Aorta (tissue), 5 donors: ENCODE measurements at places on chromosomes 2 and 18. TPM values are rescaled to one million over a fixed set of nuclear protein-coding genes. Genes with fewer than 3 reads are reported as not detected.

UGT1A8 gene
- total RNA-seq = not detected

PHOSPHO2 gene
- total RNA-seq = 4.8 TPM

TSN gene
- total RNA-seq = 37.7 TPM

TXNDC2 gene
- total RNA-seq = 0.21 TPM

TMEM178A gene
- total RNA-seq = 5.0 TPM

GREB1 gene
- total RNA-seq = 7.2 TPM

DNAH6 gene
- 0.78 TPM for total RNA-seq

CYP26B1 gene
- 8.8 TPM for total RNA-seq

ITGB6 gene
- 0.18 TPM for total RNA-seq

DNA sequence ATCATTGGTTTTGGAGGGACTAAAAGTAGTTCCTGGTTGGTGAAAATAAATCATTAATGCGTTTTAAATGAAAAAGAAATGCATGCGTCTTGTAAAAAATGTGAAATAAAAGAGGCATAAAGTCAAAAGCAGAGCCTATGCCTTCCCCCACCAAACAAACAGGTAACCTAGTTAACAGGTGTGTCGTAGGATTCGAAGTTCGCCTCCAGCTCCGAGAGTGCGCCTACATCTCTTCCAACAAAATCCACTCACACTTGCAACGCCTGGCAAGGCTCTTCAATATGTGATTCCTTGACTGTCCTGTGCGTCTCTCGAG lies 677 bp upstream of the SMAD4 start:
- DNase-seq = no peak

- DNase-seq = no peak
Observed at GRCh38 chr18:58412844-58413666, 215.8 kb downstream of the ALPK2 start.

DNA sequence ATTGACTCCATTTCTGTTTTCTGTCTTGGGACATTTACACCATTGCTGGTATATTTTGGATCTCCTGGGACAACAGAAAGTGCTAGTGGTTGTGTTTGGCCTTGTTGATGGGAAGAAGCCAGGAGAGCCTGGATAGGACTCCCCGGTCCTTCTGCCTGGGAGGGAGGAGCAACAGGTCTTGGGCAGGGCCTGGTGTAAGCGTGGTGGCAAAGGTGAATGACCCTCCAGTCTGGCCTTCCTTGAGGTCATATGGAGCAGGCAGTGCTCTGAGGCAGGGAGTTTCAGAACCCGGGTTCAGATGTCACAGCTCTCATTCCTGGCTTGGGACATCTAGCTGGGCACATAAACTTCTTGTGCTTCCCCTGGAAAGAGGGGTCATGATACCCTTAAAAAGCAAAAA lies 56.0 kb upstream of the RBM44 start:
- no peak for DNase-seq

DNA sequence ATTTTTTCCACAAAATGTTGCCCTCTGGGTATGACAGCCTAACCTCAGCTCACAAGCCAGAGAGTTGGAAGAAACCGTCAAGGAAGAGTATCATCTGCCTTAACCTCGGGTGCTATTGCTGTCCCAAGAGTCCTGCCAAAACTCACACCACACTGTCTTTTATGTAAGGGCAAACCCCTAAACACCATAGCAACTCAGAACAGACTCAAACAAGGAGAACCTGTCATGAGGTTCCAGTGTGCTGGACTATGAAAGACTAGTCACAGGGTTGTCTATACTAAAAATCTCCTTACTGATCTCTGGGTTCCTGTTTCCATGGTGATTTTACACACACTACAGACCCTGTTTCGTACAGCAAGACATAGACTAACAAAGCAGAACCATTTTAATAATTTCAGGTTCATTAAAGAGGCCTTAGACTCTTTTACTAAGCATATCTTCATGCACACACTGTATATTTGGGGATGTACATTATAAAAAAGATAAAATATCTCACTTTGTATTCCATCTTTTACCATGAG lies 159.8 kb downstream of the PKP4 start:
- DNase-seq = no peak

DNA sequence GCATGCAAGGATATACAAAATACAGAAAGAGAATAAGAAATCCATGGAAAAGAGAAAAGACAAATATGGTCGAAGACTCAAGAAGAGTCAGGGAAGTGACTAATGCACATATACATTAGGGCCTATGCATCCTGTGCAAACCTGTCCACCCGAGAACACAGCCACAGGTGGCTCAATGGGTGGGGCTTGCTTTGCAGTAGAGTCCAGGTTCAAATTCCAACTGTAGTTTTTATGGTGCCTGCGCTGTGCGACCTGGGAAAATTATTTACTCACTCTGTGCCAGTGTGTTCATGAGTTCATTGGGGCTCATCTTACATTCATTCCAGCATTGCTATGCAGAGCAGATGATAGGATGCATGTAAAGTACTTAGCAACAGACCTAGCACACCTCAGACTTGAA lies 244.7 kb downstream of the CTNNA2 start:
- no peak for DNase-seq

GRCh38 chr18:31154181-31154580 lies 8.5 kb downstream of the DSC1 start:
- DNase-seq = no peak

DNA sequence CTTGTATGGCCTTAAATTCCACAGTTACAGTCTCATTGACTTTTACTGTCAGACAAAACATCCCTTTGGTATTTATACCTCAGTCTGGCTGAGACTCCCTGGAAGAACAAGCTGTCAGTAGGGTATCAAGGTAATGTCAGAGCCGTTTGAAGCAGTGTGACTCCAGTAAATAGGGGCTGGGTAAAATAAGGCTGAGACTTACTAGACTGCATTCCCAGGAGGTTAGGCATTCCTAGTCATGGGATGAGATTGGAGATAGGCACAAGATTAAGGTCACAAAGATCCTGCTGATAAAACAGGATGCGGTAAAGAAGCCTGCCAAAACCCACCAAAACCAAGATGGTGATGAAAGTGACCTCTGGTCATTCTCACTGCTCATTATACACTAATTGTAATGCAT lies 219.5 kb upstream of the SKOR2 start:
- DNase-seq = no peak

- DNase-seq = no peak
Observed at GRCh38 chr2:184527058-184527457, 71.3 kb upstream of the ZNF804A start.

GRCh38 chr2:149799013-149799705 lies 211.6 kb upstream of the MMADHC start:
- DNase-seq = no peak

DNA sequence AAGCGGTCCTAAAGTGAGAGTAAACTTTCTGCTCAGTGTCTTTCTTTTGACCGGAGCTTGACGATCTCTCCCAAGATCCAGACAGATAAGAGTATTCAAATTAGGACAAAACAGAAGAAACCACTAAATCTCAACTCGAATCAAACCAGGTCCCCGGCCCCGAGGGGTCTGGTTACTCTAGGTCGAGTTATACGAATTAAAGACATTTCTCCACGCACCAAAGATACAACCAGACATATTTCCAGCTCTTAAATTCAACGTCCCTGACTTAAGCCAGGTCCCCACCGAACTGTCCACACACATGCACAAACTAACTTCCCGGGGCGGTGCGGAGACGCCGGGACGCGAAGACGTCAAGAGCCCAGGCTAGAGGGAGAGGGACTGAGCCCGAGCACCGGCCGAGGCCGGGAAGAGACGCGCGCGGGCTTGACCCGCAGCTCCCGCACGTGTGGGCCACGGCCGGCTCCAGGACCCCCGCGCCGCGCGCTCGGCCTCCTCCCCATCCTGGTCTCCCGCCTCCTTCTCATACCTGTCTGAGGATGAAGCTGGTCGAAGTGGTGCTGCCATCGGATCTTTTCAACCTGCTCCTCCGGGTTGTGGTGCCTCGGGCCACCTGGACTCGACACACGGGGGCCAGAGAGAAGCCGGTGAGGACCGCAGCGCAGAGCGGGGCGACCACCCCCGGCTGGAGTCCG lies 896 bp downstream of the CACNB4 start:
- DNase-seq = peak; percentile 57

- DNase-seq = peak; percentile 42
Observed at GRCh38 chr18:12086249-12086648, 7.4 kb upstream of the ANKRD62 start.

- no peak for DNase-seq
Observed at GRCh38 chr18:56872140-56872539, 221.0 kb downstream of the WDR7 start.

DNA sequence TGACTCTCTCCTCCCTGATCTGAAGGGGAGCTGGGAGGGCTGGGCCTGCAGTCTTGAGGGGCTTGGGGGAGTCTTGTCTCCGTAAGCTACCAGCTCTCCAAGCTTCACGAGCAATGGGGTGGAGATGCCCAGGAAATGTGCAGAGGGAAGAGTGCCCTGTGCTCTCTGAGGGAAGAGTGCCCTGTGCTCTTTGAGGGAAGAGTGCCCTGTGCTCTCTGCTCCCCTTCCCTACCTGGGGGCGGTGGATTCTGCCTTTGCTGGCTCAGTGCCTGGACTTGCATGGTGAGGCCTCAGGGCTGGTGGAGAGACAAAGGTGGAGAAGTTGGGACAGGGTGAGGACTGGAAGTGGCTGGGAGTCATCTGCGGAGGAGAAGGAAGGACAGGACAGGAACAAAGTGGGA lies 72.7 kb downstream of the TWIST2 start:
- peak; percentile 36 for DNase-seq

- DNase-seq = no peak
Observed at GRCh38 chr2:60337142-60337497, 216.3 kb downstream of the BCL11A start.

- no peak for DNase-seq
Observed at GRCh38 chr2:25315316-25315680, 26.4 kb downstream of the DNMT3A start.

DNA sequence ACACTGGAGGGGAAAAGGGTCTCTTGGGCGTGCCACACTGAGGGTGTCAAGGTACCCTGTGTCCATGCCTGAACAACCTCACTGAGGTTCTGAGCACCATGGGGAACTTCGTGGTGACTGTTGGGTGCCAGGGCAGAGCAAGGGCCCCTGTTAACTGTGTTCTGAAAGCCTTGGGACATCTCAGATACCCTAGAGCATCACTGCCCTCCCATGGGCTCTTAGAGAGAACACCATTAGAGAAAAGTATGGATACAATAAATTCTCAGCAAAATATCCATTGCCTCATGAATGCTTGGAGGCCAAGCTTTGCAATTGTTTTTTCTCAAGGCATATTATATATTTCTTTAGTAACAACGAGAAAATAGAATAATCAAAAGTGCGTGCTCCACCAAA lies 488.5 kb upstream of the NRP2 start:
- no peak for DNase-seq

DNA sequence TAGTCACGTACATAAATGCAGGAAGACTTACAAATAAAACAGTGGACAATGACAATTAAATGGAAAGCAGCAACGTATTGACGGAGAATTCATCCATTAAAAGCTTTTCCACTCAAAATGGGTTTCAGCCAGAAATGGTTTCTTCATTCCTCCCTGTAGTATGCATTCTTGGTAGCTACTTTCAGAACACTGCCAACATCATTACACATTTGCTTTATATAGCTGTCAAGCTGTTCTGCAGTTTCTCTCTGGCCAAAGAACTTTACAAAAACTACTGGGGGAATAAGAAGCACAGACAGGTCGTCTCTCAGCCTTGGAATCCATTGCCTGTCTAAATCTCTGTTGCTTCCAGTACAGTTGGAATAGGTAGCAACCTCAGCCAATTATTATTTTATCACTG lies 84.1 kb upstream of the NCKAP5 start:
- no peak for DNase-seq

DNA sequence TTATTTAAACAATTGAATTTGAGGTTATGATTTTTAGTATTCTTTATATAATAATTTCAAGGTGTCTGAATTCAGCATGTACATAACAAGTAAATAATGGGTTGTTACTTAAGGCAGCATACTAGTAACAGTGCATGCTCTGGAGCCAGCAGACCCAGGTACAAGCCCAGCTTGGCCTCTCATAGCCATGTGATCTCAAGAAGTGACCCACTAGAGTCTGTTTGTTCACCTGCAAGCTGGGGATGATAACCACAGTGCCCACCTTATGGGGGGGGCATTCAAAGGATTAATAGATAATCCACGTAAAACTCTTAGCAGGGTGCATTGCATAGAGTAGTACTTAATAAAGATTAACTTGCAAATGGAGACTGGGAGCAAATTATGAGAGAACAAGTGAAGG lies 163.6 kb downstream of the TRABD2A start:
- no peak for DNase-seq

DNA sequence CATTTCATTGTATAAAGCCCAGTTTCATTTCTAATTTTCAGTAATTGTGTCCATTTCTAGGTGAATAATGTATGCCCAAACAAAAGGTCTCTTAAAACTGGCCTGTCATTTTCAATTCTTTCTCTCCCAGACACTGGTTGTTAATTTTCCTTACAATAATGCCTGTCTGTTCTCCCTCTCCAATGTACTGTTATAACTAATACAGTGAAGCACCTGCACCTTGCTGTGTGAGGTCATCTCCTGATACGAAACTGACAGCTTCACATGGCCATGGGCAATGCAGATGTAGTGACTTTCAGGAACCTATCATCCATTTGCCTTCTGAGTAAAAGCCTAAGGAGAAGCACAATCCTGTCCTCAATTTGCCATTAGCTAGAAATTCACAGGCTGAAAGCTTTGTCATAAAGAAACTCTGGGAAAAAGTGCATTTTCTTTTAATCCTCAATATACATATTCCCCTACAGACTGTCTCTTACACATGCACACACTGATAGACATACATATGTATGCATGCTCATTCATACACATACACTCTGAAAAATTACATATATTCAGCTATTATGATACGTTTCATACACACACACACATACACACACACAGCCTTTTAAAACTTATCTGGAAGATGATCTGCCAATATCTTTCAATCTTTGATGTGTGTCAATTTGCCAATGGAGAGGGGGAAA lies 1030.3 kb downstream of the TDRD15 start:
- DNase-seq = no peak

DNA sequence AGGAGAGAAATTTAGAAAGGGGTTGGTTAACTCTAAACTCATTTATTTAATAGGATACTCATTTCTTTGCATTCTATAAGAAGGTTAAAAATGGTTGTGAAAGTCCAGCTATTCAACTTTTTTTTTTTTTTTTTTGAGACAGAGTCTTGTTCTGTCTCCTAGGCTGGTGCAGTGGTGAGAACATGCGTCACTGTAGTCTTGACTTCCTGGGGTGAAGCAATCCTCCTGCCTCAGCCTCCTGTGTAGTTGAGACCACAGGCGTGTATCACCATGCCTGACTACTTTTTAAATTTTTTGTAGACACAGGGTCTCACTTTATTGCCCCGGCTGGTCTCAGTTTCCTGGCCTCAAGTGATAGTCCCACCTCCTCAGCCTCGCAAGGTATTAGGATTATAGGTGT lies 11.9 kb downstream of the ELP2 start:
- DNase-seq = no peak

DNA sequence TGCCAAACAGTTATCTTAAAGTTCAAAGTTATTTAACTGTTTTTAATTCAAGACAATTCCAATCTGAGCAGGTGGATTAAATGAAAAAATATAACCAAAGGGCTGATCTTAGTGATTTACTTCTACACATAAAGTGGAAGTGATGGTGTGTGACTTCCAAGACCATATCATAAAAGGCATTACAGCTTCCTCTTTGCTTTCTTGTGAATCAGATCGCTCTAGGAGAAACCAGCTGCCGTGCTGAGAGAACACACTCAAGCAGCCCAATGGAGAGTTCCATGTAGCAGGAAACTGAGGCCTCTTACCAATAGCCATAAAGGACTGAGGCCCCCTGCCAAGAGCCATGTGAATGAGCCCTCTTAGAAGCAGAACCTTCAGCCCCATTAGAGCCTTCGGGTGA lies 197.4 kb downstream of the NBAS start:
- DNase-seq = no peak

GRCh38 chr2:118340103-118340502 lies 251.8 kb downstream of the INSIG2 start:
- no peak for DNase-seq
